ENCODE measurements at places on chromosomes 4 and X.

GRCh38 chr4:107710493-107711459 is 9.3 kb downstream of the PAPSS1 start:
- no peak for DNase-seq

- no peak for DNase-seq
These were observed 62.3 kb upstream of the PGRMC2 start for GRCh38 chr4:128349921-128350320.

DNA sequence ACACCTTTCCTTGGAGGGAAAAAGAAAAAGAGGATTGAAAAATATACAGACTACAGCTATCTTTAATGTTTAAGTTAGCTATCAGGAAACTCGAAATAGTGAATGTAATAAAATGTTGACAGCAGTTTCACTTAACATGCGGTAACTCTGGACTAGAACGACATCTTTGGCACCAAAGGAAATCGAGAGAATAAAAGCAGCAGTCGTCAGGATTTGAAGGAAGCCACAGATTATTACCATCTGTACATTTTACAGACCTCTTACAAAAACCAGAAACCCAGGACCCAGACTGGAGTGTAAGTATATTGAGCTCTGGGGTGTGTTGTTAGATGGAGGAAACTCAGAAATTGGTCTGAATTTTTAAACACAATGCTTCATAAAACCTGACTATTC is 51.6 kb upstream of the STOX2 start:
- DNase-seq = no peak

DNA sequence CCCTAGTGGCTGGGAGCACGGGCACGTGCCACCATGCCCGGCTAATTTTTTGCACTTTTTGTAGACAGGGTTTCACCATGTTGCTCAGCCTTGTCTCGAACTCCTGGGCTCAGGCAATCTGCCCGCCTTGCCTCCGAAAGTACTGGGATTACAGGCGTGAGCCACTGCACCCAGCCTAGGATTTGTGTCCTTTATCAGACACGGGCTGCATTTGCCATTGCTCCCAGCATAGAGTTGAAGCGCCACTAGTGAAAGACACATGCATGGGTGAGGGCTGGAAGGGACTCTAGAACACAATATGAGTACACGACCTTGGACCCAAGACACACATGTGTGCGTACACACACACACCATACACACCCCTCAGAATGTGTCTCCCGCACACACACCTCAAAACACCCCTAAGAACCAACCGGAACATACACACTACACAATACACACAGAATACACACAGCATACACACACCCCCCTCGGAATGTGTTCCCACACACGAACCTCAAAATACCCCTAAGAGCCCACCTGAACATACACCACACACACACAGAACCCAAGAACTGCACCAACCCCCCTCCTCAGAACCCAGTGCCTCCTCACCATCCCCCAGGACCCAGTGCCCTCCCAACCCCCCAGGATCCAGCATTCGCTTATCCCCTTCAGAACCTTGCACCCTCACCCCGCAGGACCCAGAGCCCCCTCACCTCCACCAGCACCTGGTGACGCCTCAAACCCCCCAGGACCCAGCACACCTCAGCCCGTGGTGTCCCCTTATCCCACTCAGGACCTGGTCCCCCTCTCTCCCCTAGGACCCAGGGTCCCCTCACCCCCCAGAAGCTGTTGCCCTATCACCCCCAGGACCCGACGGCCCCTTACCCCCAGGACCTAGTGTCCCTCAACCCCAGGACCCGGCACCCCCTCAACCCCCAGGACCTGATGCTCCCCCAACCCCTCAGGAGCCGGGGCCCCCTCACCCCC is 1.0 kb downstream of the TNIP2 start:
- no peak for DNase-seq

- no peak for DNase-seq
These were observed 6.1 kb downstream of the UBQLN2 start for GRCh38 chrX:56569378-56570057.

GRCh38 chr4:139144161-139144859 is 32.7 kb downstream of the ELF2 start:
- no peak for DNase-seq

DNA sequence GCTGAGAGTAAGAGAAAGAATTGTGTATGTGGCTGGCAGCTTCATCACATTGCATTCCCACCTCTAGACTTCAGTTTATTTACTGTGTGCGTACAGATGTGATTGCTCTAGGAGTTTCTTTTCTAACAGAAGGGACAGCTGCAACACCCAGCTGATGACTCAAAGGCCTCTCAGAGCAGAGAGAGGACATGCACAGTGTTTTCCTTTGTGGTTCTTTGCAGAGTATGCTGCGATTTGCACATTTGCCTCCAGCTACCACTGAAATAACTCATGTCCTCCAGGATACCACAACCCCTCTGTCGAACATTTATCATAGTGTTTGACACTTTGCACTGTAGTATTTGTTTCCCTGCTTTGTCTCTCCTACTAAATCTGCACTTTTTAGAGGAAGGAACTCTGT is 294.1 kb downstream of the STIM2 start:
- no peak for DNase-seq

DNA sequence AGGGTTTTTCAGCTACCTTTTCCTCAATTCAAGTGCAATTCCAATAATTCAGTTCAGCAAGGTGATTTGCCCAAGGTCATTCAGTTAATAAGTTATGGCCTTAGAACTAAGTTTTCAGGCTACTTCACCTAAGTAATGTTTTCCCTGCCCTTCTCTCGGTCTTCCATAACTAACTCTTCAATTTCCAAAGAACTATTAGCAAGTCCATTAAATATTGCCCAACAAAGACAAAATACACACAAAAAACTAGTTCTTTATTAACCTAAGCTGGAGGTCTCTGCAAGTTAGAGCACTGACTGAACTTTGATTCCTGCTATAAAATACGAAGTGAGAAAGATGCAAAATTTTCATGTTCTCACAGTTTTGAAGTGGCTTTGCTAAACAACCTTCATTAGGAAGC is 26.8 kb upstream of the GK start:
- no peak for DNase-seq

DNA sequence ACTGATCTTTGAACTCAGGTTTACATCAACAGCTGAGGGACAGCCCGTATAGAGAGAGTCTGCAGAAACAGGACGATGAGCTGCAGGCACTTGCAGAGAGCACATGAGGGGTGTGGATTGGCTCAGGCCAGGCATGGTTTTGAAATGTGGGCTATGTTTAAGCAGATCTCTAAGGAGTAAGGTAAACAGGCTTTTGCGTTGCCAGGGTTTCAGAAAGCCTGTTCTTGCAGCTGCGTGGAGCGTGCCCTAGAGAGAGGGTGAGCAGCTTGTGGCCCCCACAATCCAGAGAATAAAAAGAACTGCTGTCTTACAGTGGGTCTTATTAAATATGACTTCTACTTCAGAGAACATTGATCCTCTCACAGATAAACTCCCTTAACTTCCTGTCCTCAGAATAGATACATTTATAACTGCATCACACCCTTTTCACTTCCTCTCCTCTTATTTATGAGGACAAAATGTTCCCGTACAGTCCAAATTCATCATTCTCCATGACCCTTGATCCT is 64.1 kb downstream of the TMA16 start:
- DNase-seq = no peak

DNA sequence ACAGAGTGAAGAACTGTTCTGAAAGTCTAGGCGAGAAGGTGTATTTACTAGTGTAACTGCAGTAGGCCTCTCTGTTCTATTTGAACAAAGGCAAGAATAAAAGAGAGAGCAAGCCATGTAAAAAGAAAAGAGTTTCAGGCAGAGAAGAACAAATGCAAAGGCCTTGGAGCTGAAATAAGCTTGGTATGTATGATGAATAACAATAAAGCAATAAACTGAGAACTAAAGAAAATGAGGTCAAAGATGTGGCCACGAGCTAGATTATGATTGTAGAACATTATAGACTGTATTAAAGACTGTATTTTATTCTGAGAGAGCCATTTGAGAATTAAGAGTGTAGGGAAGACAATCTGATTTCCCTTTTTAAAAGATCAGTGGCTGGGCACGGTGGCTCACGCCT is 160.5 kb downstream of the LRBA start:
- no peak for DNase-seq

DNA sequence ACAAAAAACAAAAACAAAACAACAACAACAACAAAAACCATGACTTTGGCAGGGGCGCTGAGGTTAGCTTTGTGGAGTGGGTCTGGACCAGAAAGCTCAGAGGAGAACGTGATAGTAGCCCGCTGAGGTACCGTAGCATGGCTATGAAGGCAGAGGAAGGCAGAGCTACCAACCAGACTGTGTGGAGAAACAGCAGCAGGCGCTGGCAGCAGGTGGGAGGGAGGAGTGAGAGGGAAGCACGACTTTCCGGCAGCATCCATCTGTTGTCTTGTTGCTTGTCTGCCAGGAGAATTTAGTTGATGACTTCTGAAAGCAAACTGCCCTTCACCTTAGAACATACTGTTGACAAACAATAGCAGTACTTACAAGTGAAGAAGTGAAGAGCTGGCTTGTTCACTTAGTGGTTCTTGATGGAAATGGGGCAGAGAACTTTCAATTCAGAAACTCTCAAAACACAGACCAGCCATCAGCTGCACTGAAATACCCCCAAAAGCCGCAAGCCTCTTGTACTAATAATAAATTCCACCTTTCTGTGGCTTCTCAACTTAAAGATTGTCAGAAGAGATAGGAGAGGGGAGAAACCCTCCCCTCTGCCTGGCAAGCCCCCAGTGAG is 447.2 kb downstream of the SLITRK2 start:
- no peak for DNase-seq

DNA sequence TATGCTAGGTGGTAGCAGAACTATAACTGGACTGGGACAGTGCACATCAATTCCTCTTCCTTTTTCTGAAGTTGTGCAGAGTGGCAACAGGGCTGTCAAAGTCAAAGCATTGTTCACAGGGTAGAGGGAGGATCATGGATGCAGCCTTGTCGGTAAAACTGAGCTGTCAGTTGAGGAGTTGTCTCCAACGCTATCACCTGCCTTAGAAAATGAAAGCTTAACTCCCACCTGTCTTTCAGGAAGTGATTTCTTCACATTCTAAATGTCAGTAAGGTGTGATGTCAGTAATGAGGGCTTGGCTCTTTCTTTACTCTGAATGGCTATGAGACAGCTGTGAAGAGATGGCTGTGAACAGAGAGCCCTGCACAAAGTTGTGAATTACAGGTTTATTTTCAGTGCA is 66.4 kb upstream of the BANK1 start:
- no peak for DNase-seq

DNA sequence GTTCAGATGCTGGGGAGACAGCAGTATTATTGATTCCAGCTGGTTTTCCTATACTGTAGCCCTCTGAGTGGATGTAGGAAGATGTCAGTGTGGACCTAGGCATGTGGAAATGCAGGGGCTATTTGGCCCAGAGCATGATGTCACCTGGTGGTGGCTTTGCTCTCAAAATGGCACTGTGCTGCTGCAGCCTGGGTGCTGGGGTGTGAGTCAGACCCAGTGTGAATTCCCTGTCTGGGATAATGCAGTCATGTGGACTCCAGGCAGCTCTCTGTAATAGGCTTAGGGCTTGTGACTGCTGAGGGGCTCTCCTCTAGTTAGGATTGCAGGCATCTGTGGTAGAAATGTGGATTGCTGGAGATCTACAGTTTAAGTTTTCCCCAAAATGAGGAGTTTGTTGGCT is 70.7 kb downstream of the DCAF8L2 start:
- DNase-seq = no peak

GRCh38 chr4:73258686-73259570 is at the start of gene ANKRD17:
Gene ANKRD17 (minus strand): TSS chr4:73258798. CDS start chr4:73258668, 130 bp downstream.
- peak; percentile 77 for DNase-seq

DNA sequence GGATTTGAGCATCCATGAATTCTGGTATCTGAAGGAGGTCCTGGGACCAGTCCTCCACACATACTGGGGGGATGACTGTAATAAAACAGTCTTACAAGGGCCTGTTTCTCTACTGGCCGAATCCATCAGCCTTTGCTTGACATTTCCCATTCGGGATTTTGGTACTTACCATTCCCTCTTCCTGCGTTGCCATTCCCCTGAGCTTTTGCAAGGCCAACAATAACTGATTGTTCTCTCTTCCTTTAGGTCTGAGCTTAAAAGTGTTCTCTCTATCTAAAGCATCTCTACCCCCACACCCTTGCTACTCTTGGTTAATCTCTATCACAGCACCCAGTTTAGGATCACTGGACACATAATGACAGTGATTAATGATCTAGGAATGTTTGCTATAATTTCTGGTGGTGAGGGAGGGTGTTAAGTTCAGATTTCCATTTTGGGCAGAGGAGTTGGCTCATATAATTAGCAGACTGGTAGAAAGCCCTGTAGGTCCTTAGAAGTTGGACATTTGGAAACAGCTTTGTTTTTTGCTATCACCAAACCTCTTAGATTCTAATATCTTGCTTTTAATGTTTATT is 29.4 kb downstream of the TMA16 start:
- no peak for DNase-seq

- DNase-seq = no peak
These were observed 21.8 kb downstream of the FHL1 start for GRCh38 chrX:136168929-136169735.

DNA sequence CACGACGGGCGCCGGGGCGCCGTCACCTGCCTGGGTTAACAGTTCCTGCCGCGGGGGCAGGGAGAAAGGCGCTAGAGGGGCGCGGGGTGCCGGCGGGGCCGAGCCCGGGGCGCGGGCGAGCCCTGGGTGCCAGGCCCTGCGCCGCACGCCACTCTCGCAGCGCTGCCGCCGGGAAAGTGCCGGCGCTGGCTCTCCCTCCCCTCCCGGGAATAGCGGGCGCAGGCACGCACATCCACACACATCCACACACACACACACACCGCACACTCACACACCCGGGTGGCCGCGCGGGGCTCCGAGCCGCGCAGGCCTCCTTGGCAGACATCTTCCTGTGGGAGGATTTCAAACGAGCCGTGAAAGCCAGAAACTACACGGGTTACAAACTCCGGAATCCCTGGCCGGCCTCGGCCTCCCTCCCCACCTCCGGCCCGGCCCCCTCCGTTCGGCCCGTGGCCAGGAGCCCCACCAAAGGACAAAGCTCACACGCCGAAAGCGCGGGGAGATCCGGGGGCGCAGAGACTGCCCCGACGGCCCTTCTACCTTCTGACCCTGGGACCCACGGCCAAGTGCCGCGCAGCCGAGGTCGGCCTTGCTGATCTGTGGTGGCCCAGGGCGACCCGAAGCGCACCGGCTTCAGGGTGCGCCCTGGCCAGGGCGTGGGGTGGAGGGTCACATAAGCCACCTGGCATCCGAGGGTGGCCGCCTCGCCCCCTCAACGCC is 92.3 kb downstream of the BCOR start:
- DNase-seq = no peak

- DNase-seq = no peak
These were observed 51.4 kb downstream of the OTC start for GRCh38 chrX:38403834-38404233.

- no peak for DNase-seq
These were observed 200.6 kb downstream of the CHIC2 start for GRCh38 chr4:53863736-53864365.

GRCh38 chr4:122167369-122167768 is 15.2 kb downstream of the BLTP1 start:
- DNase-seq = no peak

DNA sequence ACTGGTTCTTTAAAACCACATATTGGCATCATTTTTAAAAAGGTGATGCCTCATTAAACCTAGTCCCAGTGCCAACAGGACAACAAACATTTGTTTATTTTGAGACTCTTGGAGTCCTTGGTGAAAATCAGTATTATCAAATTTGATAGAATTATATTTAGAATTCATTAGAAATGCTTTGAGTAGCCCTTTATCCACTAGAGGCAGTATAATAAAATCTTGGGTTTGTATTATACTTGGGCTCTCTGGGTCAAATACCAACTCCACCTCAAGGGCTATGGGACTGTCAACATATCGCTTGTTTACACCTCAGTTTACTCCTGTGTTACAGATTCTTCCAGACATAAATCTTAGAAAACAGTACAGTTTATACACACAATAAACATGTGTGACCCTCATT is 335.7 kb upstream of the FSTL5 start:
- DNase-seq = no peak

Measured in stimulated activated CD8-positive, alpha-beta memory T cell treated with anti-CD3 and anti-CD28 coated beads, Interleukin-4, amount 100 ng/mL, for 4 hours (primary cell).